Stimulated activated memory B cell treated with anti-CD40 and anti-IgM and Interleukin-4, amounts not matched to agents 10 μg/mL and 1 μg/mL and 100 μg/mL, for 72 hours (primary cell): ENCODE measurements at places on chromosomes 4 and X.

DNA sequence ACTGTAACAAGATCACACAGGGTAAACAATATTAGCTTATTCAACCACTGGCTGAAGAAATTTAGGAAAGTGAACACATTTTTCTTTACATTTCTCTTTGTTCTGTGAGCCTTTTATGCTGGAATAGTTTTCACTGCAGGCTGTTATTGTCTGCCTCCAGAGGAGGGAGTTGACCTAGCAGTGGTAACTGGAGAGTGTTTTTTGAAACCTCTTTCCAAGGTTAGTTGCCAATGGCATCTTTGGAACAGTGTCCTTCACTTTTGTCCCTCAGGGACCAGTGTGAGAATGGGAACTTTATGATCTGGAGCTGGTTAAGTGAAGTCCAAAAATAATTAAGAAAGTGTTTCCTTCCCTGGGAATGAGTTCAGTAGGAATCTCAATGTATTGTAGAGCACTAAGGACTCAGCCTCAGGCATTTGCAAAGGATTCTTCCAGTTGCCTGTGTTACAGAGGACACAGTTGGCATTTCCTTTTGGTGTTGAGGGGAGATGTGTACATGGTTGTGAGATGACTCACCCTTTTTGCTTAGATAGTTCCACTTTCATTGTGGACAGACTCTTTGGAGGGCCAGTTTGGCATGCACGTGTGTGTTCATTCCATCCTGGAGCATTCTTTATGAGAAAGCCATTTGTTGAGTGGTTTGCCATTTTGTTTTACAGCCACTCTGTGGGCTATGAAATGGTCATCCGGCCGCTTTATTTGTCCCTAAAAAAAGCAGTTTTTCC, 61.3 kb downstream of the AR start:
- ATAC-seq, result no peak

DNA sequence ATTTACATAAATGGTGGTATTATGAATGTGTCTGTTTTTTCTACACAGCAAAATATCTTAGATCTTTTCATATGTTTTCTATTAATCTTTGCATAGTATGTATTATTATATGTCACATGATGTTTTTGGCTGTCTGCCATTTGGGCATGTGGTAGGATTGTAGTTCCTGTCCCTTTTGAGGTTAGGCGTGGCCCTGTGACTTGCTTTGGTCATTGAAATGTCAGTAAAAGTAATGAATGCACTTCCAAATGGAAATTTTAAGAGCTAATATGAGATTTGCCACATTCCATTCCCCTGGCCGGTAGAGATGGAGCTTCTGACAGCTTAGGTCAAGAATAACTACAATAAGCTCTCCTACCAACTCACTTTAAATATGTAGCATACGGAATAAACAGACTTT, 45.1 kb downstream of the JADE3 start:
- no peak for ATAC-seq

- ATAC-seq, result no peak
These were observed 200.7 kb downstream of the SOWAHB start for GRCh38 chr4:76697129-76697803.

GRCh38 chr4:2297606-2298531, 36.0 kb upstream of the MXD4 start:
- ATAC-seq, result peak; percentile 67

- ATAC-seq, result no peak
These were observed 41.5 kb downstream of the F11 start for GRCh38 chr4:186307497-186307896.

- ATAC-seq, result no peak
These were observed 72.9 kb upstream of the PRDM5 start for GRCh38 chr4:120995266-120996010.

GRCh38 chrX:72430405-72430968, 124.8 kb upstream of the CITED1 start:
- no peak for ATAC-seq

GRCh38 chr4:97530676-97531075, 612.6 kb downstream of the STPG2 start:
- no peak for ATAC-seq

GRCh38 chr4:120843849-120844527, 78.5 kb downstream of the PRDM5 start:
- ATAC-seq, result no peak

DNA sequence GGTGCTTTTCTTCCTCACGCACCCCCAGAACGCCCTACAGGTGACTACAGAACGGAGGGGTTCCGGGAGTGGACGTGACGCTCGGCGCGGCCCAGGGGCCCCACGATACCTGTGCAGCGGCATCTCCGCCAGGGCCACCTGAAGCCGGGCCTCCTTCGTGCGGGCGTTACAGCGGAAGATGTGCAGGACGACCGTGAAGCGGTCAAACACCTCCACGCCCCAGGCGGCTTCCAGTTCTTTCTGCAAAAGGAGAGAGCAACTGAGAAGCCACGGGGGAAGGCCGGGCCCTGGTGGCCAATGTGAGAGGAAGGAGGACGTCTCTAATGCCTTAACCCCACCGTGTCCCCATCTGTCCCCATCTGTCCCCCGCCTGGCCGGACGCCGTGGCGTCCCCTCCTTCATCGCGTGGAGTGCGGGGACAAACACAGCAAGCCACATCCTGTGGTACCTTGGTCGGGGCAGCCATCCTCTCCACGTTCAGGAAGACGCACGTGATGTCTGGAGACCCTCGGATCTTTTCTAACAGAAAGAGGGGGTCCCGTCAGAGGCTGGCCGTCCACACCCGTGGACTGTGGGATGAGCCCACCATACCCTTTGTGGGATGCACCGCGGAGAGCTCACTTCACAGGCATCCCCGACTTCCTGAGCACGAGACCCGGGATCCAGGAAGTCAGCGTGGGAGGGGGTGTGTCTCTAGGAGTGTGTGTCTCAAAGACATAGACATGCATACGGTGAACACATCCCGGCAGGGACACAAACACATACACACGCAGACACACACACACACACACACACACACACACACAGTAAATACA, 3.6 kb downstream of the GTPBP6 start:
- ATAC-seq, result no peak

- ATAC-seq, result no peak
These were observed 141.8 kb upstream of the EDNRA start for GRCh38 chr4:147339100-147339499.

GRCh38 chr4:72449705-72450104, 119.3 kb downstream of the ADAMTS3 start:
- no peak for ATAC-seq

DNA sequence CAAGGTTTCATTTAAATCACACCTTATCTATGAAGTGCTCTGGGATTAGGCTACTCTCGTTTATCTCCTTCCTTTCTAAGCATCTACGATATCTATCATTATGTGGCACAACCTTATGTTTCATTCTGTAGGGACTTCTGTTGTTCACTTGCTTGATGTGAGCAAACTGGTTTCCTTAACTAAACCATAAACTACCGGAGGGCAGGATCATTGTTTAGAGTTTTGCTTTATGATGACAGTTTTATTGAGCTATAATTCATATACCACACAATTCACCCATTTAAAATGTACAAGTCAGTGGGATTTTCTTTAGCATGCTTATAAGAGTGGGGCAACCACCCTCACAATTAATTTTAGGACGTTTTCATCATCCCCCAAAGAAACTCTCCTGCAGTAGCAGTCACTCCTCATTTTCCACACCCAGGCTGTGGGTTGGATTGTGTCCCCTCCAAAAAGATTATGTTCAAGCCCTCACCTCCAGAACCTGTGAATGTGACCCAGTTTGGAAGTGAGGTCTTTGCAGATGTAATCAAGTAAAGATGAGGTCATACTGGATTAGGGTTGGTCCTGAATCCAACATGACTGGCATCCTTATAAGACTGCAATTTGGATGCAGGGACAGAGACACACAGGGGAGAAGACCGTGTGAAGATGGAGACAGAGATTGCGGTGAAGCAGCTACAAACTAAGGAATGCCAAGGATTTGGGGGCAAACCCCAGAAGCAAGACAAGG, 42.1 kb upstream of the SH3RF1 start:
- no peak for ATAC-seq

GRCh38 chr4:36394352-36394903, 113.0 kb downstream of the DTHD1 start:
- ATAC-seq, result no peak

GRCh38 chr4:95371476-95372224, 177.1 kb downstream of the UNC5C start:
- no peak for ATAC-seq

- ATAC-seq, result no peak
These were observed 74.1 kb downstream of the ARHGAP10 start for GRCh38 chr4:147805946-147806345.
